B cell (primary cell): ENCODE measurements at places on chromosomes 12 and 14. TPM values are rescaled to one million over a fixed set of nuclear protein-coding genes. Genes with fewer than 3 reads are reported as not detected.

DNA sequence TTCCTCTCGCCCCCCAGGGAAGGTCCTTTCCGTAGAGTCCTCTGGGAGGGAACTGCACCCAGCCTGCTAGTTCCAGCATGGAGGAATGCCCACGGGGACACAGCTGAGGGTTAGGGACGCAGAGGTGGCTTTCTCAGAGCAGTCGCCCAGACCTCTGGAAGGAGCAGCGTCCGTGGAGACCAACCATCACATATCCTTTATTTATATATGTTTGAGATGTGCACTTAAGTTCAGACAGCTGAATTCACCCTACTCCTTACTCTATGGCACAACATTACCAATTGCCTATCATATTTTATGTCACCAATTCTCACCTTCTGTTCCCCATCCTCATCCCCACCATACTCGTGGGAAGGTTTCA, 305.6 kb upstream of the DIO3 start:
- no peak for DNase-seq

DNA sequence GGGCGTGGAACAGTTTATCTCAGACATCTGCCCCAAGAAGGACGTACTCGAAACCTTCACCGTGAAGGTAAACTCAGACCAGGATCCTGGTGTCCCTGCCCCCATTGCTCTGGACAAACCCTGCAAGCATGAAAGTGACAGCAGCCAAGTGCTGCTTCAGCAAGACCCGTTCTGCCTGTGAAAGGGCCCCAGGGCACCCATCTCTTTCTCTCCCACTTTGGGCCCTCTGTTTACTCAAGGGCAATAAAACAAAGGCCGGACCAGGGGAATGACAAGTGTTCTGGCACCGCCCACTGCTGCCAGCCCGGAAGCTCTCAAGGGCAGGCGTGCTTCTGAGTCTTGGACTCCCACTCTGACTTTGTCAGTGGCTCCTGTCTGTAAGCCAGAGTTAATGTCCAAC, 35.3 kb downstream of the CD9 start:
- no peak for DNase-seq

DNA sequence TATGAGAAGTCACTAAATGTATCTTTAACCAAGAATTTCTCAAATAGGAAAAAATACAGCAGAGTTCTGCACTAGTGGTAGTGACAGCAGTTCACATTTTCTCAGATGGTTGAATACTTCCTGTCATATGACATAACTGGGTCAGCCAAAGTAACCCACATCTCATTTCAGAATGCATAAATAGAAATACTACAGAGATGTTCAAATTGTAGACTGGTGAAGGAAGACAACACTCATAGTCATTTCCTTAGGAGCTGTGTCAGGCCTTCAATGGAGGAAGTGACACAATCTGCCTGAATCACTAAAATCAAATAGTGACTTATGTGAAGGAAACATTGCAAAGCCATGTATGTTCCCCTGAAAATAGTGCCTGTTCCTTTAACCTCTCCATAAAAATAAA, 32.4 kb downstream of the FERMT2 start:
- DNase-seq = peak; percentile 69

GALNT4 gene
- polyA plus RNA-seq = 4.9 and 11.5 TPM in 2 replicates

GRCh38 chr12:130960058-130960457, 6.4 kb downstream of the ADGRD1 start:
- no peak for DNase-seq

- DNase-seq = no peak
These were observed 156.7 kb downstream of the NUAK1 start for GRCh38 chr12:105982022-105982421.

DNA sequence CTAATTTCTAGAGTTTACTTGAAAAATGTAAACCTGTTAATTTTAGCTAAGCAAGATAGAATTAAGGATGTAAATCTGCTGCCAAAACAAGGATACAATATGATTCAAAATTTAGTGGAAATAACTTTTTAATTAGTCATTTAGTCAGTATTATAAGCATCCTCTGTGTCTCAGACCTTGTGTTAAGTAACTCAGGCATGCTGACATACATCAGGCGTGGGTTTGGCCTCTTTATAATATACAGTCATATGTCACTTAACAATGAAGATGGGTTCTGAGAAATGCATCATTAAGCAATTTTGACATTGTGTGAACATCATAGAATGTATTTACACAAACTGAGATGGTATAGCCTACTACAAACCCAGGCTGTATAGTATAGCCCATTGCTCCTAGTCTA, 386.9 kb downstream of the ZFP36L1 start:
- no peak for DNase-seq

DNA sequence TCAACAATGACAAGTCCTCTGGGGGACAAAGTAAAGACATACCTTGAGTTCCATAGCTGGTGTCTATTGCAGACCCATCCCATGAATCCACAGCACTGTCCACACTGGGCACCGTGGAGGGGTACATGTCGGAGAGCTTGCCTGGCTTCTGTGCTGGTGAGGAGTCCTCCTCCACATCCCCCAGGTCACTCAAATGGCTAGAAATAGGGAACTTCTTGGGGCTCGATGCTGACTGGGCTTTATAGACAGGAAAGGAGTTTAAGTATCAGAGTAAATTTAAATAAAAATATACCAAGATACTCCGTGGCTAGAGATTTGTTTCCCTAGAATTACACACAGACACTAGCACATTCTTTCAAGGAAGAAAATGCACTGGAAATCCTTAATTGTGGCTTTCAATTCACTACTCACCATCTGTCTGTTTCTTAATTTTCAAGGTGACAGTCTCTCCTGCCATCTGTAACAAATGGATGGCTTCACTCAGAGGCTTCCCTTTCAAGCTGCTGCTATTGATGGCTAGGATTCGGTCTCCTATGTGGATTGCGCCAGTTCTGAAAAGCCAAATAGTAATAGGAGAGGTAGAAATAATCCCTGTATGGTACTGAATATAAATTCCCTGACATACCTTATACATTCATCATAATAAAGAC, 90.1 kb downstream of the HELB start:
- DNase-seq = no peak

- DNase-seq = no peak
These were observed 190.2 kb downstream of the TBX5 start for GRCh38 chr12:114215746-114216145.

DNA sequence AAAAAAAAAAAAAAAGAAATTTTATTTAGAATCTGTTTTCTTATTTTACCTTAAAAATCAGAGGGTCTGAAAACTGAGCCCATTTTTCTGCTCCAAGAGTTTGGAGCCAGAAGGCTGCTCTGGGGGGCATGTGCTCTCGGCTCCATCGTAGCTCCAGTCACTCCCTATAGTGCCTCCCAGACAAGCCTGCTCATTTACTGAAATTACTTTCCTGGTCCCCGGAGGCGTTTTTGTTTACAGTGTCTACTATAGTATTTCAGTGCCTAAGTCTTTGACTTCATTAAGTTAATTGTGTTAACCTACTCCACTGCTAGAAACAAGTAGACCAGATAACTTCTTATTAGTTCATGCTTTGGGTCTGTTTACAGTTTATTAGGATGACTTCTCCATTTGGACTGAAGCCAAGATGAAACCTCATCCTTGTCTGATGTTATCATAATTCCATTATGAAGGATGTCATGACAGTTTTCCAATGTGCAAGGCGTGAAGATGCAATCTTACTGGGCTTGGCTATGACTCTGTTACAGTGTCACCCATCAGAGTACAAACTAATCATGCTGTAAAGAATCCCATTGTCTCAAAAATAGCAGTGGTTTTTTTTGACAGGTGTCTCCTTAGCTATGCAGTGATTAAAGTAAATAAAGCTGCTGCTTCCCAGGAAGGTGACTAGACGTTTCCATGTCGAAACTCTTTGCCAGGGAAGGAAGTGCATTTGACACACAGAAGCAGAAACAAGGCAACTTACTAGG, 182.3 kb downstream of the TMEM132C start:
- DNase-seq = no peak

GRCh38 chr14:81453166-81453766, 53.1 kb upstream of the STON2 start:
- peak; percentile 59 for DNase-seq

- DNase-seq = no peak
These were observed 75.9 kb upstream of the ATF7IP start for GRCh38 chr12:14289601-14290000.

DNA sequence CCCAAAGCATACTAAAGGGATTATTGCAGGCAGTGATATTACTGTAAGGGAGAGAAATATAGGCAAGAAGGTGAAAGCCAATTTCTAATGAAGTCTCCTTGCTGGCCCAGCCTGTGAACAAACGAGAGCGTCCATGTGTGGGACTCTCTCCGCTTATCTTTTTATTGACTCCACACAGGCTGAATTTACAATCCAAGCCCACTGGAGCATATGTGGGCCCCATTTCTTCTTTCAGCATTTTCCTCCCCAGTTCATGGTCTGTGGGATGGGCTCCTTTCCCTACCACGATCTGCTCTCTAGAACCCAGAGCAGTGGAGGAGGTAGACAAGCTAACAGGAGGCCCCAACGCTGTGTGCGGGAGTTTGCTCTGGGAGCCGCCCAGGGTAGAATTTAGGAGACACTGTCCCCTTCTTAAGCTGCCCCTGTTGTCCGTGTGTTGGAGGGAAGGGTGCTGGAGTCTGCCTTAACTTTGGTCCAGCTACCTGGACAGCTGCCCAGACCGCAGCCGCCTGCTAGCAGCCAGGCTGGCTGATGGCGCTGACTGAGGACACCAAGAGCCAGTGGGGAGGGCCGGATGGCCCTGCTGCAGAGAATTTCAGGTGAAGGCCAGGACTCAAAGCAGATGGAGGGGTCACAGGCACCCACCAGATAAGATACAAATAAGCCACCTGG, 3.2 kb upstream of the HOXC11 start:
- no peak for DNase-seq

DNA sequence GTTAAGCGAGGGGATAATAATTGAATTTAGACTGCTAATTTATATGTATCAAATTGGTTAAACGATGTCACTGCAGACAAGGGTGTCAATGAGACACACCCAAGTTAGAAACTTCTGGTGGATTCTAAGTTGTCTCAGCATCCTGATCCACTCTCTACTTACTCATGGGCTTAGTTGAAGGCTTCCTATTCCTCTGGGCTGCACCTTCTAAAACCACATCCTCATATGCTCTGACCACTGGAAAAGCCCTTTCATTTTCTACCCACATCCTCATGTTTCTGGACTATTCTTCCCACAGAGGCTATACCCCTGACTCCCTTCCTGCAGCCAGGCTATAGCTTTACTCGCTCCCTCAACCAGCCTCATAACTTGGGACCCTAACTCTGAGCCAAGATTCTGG, 493.8 kb downstream of the VRK1 start:
- DNase-seq = no peak

DNA sequence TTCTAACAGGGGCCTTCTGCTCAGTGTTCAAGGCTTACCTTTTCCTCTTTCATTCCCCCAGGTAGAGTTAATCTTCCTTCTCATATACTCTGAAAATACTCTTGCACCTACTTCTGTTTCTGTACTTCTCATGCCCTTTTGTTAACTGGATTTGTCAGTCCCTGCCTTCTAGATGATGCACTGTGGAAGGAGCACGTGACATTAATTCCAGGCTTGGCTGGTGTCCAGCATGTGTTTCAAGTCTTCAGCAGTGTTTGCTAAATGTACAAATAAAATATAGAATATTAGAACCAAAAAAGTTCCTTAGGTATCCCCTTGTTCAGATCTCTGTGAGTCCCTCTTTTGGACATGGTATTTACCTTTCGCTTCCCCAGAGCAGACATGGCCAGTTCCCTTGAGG, 27.9 kb upstream of the EVL start:
- no peak for DNase-seq

- DNase-seq = peak; percentile 19
These were observed 2.4 kb upstream of the A2M start for GRCh38 chr12:9118158-9118557.

GZMH gene
- 0.75 and 2.0 TPM in 2 replicates for polyA plus RNA-seq

- peak; percentile 32 for DNase-seq
These were observed 1.4 kb downstream of the AKT1 start for GRCh38 chr14:104794099-104794498.

DNA sequence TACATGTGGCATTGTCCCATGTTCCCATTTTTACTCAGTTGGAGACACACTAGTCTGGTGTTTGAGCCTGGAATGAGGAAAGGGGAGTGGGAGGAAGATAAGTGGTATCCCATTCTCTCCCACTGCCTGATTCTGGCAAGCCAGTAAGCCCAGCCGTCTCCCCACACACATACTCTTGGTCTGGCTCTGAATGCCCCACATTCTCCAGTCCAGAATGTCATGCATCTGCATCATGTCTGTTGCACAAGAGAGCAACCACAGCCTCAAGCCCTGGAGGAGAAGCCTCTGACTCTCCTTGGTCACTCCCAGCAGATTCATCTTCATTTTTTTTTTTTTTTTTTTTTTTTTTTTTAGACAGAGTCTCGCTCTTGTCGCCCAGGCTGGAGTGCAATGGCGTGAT, 48.0 kb downstream of the DRAM1 start:
- no peak for DNase-seq

METTL17 gene
- polyA plus RNA-seq = 184 and 201 TPM in 2 replicates

ISM2 gene
- not detected in 2 replicates for polyA plus RNA-seq

- no peak for DNase-seq
These were observed 19.5 kb downstream of the SERPINA3 start for GRCh38 chr14:94631536-94632304.

GPR135 gene
- 1.2 and 1.4 TPM in 2 replicates for polyA plus RNA-seq

DNA sequence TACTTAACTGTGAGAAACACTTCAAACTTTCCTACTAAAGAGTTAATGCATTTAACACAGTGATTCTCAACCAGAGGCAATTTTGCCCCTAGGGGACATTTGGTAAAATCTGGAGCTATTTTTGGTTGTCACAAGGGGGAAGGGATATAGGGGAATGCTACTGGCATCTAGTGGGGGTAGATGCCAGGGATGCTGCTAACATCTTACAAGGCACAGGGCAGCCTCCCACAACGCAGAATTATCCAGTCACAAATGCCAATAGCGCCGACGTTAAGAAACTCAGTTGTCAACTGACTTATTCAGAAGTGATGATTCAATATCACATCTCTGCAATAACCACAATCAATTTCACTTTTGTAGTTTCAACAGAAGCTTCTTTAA, 2.0 kb downstream of the EEA1 start:
- DNase-seq = peak; percentile 46

DNA sequence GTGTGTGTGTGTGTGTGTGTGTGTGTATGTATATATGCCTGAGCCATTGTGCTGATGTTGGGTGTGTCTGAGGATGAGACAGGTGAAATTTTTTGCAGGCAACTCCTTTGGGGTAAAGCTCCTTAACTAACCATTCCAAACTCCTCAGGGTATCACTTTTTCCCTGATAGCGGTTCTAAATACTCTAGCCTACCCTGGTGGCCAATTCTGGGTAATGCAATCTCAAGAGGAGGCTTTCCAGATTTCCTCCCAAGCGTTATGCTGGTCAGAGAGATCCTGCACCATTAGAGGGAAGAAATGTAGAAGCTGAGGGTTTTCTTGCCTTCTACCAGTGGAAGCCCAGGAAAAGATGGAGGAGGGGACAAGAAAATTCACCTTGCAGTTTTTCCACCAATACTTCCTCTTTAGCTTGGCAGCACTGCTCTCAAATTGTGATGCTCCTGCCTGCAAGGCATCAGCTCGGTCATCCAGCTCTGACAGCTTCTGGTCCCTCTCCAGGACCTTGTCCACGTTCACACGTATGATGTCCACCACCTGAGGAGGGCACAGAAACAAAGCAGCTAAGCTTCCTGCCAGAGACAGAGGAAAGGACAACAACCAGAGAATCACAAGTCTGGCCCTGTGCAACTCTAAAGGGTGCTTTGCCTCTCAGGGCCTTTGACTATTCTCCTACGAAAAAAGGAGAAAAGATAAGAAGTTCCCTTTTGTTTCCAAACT, 4.9 kb downstream of the VAMP1 start:
- peak; percentile 75 for DNase-seq
